NCI-H1105 (cell line): ENCODE measurements at places on chromosomes 5 and 9.

GRCh38 chr9:99720455-99721050 is 101.1 kb upstream of the NR4A3 start:
- no peak for DNase-seq

DNA sequence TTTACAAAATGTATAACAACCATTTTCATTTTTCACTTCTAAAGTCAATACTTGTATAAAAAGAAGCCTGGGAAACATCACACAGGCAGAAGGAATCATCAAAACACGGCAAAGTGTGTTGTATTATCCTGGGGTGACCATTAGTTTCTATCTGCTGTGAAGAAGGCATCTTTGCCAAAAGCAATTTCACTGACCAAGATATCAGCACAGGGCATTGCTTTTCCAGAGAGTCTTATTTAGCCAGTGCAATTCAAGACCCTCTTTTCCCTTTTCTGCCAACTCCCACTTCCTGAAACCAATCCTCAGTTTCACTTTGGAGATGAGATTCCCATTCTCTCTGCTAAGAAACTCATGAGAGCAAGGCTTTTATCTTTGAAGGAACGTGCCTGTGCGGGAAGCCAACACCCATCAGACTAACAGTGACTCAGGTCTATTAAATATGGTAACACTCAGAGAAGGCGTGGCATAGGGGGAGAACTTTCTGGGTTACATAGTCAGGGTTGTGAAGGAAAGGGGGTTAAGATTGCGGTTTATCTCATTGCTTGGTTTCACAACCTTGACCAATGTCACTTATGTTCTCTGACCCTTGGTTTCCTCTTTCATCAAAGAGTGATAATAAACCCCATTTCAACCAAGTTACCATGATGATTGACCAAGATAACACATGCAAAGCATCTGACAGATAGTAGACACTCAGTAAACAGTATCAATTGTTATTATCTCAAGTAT is 666.9 kb upstream of the KLF4 start:
- no peak for DNase-seq

DNA sequence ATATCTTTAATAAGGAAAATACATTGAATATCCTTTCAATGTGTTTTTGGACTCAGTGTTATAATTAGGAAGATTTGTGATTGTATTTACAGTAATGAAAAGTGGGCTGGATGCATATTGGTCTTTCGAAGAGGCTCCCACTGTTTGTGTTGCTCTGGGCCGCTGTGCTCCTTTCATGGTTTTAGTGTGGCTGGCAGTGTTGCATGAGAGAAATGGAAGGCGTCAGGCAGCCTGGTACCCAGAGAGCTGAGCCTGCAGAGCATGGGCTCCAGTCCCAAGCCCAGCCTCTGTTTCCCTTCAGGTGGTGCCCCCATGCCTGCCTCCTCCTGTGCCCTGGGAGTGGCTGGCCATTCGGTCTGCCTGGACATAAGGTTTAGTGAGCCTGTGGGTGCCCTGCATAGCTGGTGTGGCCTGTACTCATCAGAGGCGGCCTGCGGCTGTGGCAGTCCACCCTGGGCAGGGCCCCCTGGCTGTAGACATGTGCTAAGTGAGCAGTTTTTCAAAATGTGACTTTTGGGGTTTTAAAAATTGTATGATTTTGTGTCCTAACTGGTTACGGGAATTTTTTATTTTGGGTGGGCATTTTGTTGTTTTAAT is 27.4 kb upstream of the FAM120AOS start:
- no peak for DNase-seq

GRCh38 chr5:168793841-168794837 is 215.0 kb upstream of the PANK3 start:
- no peak for DNase-seq

- DNase-seq, result no peak
Measured at GRCh38 chr5:110377943-110378342, 348.5 kb downstream of the TMEM232 start.

- DNase-seq, result no peak
Measured at GRCh38 chr9:127509261-127509954, 58.1 kb downstream of the LRSAM1 start.

GRCh38 chr5:115818821-115819220 is 2.4 kb upstream of the CDO1 start:
- no peak for DNase-seq

- DNase-seq, result no peak
Measured at GRCh38 chr5:8954801-8955200, 591.1 kb downstream of the SEMA5A start.
